Liver (tissue), 10 donors: ENCODE measurements at places on chromosomes 5 and 9. TPM values are rescaled to one million over a fixed set of nuclear protein-coding genes. Genes with fewer than 3 reads are reported as not detected.

The CDH9 gene
- polyA plus RNA-seq: not detected

The UAP1L1 gene
- 0.35 TPM for polyA plus RNA-seq

The FRMPD1 gene
- polyA plus RNA-seq: 0.06 TPM

The LHX3 gene
- polyA plus RNA-seq: not detected

The PFN3 gene
- polyA plus RNA-seq: not detected

The BARX1 gene
- not detected for polyA plus RNA-seq

The ZBTB5 gene
- polyA plus RNA-seq: 3.6 TPM

The GABRA1 gene
- not detected for polyA plus RNA-seq

The OBP2B gene
- not detected for polyA plus RNA-seq

The SOWAHA gene
- 1.3 TPM for polyA plus RNA-seq

DNA sequence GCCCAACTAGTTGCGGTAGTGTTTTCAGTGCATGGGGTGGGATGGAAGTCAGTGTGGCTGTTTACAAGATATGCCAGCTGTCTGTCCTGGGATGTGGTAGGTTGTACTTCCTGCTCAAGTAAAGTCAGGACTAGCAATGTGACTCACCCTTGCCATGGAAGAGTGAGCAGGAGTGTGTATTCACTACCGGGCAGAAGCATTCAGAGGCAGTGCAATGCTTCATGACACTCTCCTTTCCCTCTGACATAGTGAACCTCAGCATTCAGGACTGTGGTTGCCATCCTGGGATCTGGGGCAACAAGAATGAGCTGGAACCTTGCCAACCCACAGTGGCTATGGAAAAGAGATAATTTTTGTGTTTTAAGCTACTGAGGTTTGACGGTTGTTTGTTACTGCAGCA, 68.9 kb downstream of the BOD1 start:
- DNase-seq: no peak

DNA sequence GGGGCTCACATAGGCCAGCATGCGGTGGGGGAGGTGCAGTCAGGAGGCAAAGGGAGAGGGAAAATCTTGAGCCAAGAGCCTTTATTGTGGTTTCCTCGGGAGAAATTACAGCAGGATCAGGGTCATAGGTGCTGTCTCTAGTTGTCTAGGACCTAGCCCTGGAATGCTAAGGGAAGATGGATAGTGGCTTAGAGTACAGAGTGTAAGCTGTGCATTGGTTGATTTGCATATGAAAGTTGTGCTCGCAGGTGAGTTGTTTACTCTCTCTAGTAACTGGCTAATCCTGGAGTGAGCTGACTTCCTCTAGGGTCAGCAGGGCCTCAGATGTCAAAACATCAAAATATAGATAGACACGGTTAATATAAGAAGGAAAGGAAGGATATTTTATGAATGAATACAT, 877.7 kb downstream of the TLE4 start:
- DNase-seq: no peak

GRCh38 chr5:7756453-7756852, 94.5 kb downstream of the CFAP90 start:
- DNase-seq: no peak

- DNase-seq: no peak
Measured at GRCh38 chr5:80874162-80874561, 86.0 kb upstream of the RASGRF2 start.

DNA sequence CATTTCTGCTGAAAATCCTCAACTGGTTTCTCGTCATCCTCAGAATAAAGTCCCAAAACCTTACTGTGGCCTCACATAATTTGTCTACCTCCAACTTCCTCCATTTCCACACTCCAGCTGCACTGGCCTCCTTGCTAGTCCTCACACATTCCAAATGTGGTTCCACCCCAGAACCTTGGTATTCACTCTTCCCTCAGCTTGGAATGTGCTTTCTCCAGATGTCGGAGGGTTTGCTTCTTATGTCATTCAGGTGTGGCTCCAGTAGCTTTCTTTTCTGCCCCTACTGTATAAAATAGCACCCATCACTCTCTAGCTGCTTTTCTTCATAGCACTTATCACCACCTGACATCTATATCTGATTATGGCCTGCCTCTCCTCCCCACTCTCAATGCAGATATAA, 102.5 kb upstream of the IFNK start:
- DNase-seq: no peak

GRCh38 chr9:88310310-88310980, 77.8 kb upstream of the SPIN1 start:
- no peak for DNase-seq

DNA sequence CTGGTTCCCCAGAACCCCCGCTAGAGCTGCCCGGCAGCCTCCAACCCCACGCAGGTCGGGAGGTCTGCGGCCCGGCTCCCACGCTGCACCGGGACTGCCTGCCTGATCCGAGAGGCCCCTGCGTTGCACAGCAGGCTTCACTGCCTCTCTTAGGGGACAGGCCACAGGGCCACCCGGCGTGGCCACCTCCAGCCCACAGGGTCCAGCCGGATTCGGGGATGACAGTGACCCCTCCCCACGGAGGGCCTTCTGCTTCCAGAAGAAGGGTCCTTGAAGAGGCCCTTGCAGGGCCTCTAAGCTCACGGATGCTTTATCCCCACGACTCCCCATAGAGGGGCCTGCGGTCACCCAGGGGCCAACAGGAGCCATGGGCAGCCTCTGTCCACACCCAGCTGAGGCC, 66.1 kb upstream of the PPP1R26 start:
- DNase-seq: no peak

DNA sequence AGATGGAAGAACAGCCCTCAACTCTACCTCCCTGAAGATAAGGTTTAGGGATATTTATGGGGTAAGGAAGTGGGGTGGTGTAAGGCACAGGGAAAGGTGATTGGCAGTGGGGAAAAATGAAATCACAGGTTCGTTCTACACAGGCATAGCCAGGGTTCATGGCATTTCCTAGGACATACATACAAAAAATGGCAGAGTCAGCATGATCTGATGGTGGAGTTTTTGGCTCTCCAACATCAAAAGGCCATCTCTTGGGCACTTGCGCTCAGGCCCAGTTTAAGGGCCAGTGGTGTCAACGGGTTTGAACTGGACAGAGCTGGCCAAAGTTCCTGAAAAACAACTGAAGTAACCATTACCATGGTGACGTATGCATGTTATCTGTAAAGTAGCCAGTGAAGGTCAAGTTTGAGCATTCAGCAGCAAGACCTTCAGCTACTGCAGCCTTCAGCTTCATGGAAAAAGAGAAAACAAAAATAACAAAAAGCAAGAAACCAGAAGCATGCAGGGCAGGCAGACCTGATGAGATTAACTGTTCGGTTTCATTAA, 92.8 kb downstream of the SMARCA2 start:
- DNase-seq: no peak

- DNase-seq: no peak
Measured at GRCh38 chr5:169147534-169147933, 153.4 kb downstream of the SLIT3 start.

GRCh38 chr5:178577376-178577839, 12.8 kb downstream of the COL23A1 start:
- no peak for DNase-seq

DNA sequence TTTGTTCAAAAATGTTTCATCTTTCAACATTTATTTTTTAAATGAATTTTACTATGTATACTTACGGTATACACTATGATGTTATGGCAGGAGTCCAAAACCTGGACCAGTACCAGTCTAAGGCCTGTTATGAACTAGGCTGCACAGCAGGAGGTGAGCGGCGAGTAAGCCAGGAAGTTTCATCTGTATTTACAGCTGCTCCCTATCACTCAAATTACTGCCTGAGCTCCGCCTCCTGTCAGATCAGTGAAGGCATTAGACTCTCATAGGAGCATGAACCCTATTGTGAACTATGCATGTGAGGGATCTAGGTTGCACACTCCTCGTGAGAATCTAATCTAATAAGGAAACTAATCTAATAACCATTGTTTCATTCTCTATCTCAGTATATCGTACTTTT, 715.5 kb upstream of the PTPRD start:
- no peak for DNase-seq

- DNase-seq: no peak
Measured at GRCh38 chr5:138110266-138110963, 26.6 kb downstream of the WNT8A start.

DNA sequence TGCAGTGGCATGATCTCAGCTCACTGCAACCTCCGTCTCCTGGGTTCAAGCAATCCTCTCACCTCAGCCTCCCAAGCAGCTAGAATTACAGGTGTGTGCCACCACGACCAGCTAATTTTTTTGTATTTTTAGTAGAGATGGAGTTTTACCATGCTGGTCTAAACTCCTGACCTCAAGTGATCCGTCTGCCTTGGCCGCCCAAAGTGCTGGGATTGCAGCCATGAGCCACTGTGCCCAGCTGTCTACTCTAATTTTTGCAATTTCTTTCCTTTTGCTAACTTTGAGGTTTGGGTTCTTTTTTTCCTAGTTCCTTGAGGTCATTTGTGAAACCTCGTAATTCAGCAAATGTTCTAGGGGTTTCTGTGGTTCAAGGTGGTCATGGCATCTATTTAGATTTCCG, 63.7 kb upstream of the PRLR start:
- no peak for DNase-seq

DNA sequence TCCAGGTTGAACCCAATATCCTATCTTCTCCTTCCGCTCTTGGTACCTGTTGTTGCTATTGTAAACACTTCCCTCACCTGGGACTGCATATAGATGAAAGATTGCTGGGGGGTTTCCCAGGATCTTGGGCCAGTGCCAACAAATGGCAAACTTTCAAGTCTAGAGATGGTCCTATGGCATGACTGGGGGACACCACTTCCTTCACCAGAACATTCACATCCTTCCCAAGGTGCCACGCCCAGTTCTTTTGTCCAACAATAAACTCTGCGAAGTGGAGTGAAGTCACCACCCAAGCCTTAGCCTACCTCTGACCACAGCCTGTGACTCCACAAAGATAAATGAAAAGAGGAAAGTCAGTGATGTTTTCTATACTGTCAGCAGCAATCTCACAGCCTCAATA, 34.4 kb downstream of the DOCK8 start:
- no peak for DNase-seq

GRCh38 chr9:133989625-133990365, 2.3 kb downstream of the VAV2 start:
- DNase-seq: no peak

DNA sequence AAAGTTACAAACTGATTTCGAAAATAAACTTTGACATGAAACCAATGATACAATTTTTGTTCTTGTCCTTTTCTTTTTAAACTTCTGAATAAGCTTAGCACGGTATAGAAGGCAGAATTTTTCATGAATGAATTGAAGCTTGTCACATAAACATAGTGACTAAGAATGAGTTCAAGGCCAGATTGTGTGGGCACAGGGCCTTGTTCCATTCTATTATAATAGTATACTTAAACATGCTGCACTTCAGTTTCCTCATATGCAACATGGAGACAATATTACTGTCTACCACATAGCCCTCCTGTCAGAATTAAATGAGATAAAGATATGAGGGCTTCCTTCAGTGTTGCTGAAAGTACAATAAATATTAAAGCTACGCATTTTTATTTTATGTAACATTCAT, 204.2 kb upstream of the HAPLN1 start:
- DNase-seq: no peak

DNA sequence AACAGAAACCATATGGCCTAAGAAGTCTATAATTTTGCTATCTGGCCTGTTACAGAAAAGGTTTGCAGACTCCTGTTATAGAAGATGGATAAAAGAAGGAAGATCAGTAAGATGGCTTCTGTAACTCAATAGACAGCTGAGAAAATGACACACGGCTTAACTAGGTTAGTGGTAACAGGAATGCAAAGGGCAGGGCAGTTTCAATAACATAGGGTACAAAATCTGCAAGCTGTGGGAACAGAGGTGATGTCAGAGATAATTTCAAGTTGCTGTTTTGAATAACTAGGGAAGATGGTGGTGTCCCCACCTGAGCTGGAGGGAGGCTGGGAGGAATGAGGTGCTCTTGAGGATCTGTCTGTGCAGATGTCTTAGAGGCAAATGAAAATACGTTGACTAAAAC, 106.5 kb downstream of the GLIS3 start:
- DNase-seq: no peak

- DNase-seq: no peak
Measured at GRCh38 chr5:172276214-172276613, 7.3 kb downstream of the UBTD2 start.

DNA sequence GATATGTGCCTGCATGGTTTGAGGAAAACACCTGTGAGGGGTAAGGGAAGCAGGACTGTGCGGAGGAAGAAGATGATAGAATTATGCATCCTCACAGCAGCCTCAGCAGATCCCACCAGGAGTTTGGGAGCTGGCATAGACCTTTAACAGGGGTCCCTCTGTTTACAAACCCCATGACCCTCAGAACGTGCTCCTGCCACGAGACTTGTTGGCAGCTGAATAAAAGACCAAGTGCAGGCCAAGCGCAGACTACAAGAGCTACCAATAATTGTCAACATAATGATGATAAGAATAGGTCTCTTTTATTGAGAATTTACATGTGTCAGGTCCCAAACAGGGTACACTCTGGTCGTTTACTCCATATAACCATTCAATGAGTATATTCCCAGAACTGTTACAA, 236.0 kb downstream of the MED10 start:
- DNase-seq: no peak

GRCh38 chr5:137651022-137651421, 84.9 kb downstream of the KLHL3 start:
- DNase-seq: no peak

- DNase-seq: no peak
Measured at GRCh38 chr5:150164211-150164980, 2.2 kb upstream of the CDX1 start.

DNA sequence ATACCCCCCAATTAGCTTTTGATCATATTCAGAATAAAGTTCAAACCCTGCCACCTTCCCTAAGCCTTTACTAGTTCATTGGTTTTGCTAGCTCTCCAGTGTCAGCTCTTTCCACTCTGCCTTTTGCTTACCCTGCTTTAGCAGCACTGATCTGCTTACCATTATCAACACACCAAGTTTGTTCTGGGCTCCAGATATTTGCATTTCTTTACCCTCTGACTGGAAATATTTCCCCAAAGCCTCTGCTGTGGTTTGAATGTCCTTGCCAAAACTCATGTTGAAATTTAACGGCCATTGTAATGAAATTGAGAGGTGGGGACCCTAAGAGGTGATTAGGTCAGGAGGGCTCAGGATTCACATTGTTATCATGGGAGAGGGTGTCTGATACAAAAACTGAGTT, 99.5 kb downstream of the GCNT1 start:
- no peak for DNase-seq

- DNase-seq: no peak
Measured at GRCh38 chr5:10475931-10476676, 34.4 kb downstream of the ROPN1L start.

- DNase-seq: no peak
Measured at GRCh38 chr5:54774281-54775170, 210.9 kb downstream of the ESM1 start.

DNA sequence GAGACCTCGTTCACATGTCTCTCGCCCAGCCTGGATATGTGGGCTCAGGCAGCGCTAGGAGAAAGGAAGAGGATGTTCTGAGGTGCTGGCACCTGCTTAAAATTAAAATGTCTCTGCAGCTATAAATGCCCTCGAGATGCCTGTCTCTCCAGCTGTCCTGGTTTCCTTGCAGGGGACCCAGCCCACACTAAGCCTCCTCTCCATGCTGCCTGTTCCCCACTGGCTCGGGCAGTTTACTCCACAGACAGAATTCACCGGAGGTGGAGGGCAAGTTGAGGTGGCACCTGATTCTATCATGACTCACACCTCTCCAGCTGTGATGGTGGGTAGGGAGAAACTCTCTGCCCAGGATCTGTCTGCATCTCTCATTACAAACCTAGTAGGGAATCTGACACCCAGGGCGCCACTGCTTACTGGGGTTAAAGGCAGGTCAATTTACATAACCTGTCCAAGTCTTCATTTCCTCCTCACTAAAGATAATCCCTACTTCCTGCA, 420.9 kb downstream of the SPOCK1 start:
- no peak for DNase-seq

- peak; percentile 45 for DNase-seq
Measured at GRCh38 chr9:37994639-37995347, 74.2 kb downstream of the SHB start.
